ENCODE measurements at places on chromosomes 5 and 9. TPM values are rescaled to one million over a fixed set of nuclear protein-coding genes. Genes with fewer than 3 reads are reported as not detected.
A peak's percentile ranks its signal among the peaks of the same experiment; 100 is the strongest.

DNA sequence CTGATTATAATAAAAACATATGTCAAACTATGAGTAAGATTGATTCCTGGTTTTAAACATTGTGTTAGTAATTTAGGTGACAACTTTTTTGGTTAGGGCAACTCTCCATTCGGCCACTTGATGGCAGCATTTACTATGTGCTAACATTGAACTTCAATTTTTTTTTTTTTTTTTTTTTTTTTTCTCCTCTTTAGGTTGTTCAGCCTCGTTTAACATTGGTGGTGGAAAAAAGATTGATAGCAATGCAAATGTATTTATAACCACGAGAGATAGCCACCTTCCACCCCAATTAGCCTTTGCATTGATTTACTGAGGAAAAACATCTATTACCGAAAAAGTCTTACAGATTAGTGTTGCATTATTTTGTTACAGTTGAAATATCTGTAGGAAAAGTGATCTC is 159.1 kb downstream of the CSNK1G3 start:
- DNase-seq, result peak; percentile 53

DNA sequence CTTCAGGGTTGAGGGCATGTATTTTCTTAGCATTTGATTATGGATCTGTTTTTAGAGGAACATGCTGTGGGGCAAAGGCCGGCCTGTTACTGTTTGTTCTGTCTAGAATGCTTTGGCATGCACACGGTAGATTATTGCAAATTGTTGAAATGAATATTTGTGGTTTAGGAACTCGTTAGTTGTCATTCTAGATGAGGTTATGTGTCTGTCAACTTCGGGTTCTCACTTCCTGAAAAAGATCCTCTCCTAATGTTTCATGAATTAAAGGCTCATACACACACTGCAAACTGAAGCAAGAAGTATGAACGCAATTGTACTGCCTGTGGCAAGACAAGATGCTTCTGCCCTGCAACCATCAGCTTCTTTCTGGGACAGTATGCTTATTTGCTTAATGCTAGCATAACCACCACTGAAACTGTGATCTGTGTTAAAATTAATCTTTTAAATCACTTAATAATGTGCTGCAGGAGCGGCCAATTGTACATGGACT is 99.6 kb downstream of the BASP1 start:
- no peak for DNase-seq

DNA sequence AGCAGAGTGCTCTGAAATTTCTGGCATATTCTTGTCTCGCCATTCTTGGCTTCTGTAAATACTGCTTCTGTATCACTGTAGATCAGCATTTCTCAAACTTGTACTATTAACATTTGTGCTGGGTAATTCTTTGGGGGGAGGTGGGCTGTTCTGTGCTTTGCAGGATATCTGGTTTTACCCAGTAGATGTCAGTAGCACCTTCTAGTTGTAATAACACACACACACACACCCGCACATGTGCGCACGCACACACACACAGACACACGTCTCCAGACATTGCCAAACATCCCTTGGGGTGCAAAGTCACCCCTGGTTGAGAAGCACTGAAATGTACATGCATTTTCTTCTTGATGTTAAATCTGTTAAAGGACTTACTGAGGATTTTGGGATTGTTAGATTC is 304.1 kb downstream of the MAT2B start:
- DNase-seq, result no peak

DNA sequence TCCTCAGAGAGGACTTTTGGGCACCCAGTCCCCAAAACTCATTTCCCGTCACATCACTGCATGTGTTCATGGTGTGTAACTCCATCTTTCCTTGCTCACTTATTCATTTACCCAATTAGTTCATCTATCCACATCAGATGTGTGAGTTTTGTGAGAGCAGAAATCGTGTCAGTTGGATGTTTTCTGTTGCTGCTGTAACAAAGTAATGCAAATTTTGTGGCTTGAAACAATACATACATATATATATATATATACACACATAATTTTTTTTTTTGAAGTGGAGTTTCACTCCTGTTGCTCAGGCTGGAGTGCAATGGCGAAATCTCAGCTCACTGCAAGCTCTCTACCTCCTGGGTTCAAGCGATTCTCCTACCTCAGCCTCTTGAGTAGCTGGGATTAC is 70.5 kb upstream of the BOD1 start:
- DNase-seq, result no peak

- DNase-seq, result no peak
Measured at GRCh38 chr9:106801816-106802215, 61.1 kb upstream of the ZNF462 start.

GRCh38 chr9:83930881-83931280 is 9.6 kb upstream of the KIF27 start:
- no peak for DNase-seq

GRCh38 chr9:128148509-128149000 is 698 bp upstream of the LCN2 start:
- no peak for DNase-seq

- no peak for DNase-seq
Measured at GRCh38 chr5:56012281-56012963, 17.7 kb upstream of the IL6ST start.

GRCh38 chr5:107426872-107427271 is 243.9 kb downstream of the EFNA5 start:
- no peak for DNase-seq

DNA sequence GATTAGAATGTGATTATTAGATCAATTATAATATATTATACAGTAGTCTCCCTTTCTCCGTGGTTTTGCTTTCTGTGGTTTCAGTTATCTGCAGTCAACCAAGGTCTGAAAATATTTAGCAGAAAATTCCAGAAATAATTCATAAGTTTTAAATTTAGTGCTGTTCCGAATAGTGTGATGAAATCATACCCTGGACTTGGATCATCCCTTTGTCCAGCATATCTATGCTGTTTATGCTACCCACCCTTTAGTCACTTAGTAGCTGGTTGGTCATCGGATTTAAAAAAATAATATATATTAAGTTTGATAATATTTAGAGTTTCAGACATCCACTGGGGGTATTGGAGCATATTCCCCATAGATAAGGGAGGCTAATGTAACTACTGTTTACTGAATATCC is 19.6 kb downstream of the RMI1 start:
- no peak for DNase-seq

DNA sequence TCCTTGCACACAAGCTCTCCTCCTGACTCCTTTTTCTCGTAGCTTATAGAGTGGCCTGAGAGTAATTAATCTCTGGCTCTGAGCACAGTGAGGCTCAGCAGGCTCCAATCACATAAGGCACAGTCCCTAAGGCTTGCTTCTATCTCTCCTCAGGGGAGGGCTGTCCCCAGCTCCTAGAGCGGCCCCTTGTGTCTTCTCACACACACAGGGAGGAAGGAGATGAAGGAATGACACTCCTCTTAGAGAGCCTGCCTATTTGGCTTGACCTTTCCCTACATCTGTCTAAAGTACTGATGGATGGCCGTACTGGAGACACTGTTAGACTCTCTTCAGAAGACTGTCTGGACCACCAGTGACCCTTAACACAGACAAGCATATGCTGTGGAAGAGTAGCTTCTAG is 12.9 kb downstream of the TAS2R1 start:
- DNase-seq, result no peak

DNA sequence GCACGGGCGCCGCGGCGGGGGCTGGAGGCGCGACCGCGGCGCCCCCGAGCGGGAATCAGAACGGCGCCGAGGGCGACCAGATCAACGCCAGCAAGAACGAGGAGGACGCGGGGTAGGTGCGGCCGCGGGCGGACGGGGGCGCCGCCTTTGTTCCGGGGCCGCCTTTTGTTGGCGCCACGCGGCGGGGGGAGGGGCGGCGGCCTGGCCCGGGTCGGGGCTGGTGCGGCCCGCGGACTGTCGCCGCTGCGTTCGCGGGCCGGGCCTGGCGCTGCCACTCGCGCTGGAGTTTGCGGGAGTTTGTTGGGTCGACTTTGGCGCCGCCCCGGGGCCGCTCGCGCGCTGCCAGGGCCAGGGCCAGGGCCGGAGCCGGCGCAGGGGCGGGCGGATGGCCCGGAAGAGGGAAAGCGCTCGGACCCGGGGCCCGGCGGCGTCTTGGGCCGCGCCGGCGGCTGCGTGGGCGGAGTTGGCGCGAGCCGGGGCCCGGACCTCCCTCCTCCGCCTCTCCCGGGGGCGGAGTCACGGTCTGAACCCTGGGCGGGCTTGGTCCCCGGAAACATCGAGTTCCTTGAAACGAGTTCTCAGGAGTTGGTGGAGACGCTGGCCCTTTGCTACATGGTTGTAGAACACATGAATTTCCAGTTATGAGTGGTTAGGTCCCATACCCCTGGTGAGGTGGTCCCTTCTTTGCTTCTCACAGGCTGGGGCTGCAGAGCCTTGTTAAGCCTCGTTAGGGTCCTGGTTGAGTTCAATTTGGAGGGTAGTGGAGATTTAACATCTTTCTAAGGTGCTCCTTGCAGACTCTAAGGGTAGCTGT is 809 bp downstream of the HNRNPAB start:
- peak; percentile 60 for DNase-seq

GRCh38 chr9:116504893-116505480 is 182.1 kb upstream of the TRIM32 start:
- no peak for DNase-seq

DNA sequence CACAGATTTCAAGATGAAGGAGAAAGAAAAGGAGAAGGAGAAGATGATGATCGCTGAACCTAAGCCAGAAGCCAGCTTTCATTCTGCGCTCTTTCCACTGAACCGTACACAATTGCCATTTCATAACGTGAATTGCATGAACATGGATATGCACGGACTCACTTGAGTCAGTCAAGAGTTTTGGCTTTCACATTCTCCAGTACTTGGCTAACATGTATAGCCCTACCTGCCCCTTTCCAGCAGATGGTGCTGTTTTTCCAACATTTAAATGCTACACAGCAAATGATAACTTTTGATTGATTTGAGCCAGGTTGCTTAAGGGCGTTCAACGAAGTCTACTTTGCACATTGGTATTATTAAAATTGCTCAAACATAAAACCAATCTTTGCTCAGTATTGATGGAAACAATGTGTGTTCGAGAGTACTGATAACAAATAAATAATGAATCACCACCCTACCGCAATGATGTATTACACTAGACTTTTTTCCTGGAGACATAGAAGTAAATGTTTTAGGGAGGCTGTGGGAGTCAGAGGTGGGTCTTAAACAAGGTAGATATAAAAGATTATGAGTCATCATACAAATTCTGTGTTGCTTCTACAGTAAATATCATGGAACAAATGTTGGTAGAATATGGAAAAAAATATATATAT is 196.4 kb downstream of the TRPM3 start:
- peak; percentile 65 for DNase-seq

- DNase-seq, result no peak
Measured at GRCh38 chr5:7961540-7961939, 92.6 kb downstream of the MTRR start.

PCDHGA1 gene
- total RNA-seq, result 5.2 TPM

IFNA13 gene
- total RNA-seq, result not detected

MFAP3 gene
- total RNA-seq, result 115 TPM

All from cerebellum (tissue), 4 donors.